Activated CD8-positive, alpha-beta T cell treated with anti-CD3 and anti-CD28 coated beads, Interleukin-2, amount 10 ng/mL, durations not matched to agents 7 days and 5 days (primary cell): ENCODE measurements at places on chromosomes 11 and 22. TPM values are rescaled to one million over a fixed set of nuclear protein-coding genes. Genes with fewer than 3 reads are reported as not detected.
A peak's percentile ranks its signal among the peaks of the same experiment; 100 is the strongest.

DNA sequence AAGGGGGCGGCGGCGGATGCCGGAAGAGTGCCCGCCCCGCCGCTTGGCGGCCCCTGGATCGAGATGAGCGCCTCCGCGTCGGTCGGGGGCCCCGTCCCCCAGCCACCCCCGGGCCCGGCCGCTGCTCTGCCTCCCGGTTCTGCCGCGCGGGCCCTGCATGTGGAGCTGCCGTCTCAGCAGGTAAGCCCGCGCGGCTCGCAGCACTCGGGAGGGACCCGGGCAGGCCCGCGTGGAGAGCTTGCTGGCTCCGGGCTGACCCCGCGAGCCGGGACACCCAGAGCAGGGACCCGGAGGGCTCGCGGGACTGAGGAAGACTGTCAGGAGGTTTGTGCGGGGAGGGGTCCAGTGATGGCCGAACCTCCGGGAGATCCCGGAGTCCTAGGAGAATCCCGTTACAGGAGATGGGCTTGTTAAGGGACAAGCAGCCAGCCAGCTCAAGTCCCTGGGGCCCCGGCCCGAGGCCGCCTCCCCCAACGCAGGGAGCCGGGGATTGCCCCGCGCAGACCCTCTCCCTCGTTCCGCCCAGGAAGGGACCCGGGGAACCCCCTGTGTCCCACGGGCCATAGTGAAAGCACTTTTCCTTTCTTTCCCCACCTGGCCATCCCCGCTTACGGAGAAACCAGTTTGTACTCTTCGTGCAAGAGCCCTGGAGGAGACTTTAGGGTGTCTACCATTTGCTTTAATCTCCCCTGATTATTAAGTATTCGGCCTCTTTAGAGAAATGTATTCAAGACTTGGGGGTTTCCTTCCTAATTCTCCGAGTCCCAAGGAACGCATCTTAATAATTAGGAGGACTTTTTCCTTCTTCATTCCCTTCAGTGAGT lies 547 bp downstream of the UVRAG start:
- H3K4me1 ChIP-seq = peaks cover 11% of the 10 kb centered on the region
- no peaks in the 10 kb centered on the region for H3K36me3 ChIP-seq
- H3K4me3 ChIP-seq = no peak overlapping the region

DNA sequence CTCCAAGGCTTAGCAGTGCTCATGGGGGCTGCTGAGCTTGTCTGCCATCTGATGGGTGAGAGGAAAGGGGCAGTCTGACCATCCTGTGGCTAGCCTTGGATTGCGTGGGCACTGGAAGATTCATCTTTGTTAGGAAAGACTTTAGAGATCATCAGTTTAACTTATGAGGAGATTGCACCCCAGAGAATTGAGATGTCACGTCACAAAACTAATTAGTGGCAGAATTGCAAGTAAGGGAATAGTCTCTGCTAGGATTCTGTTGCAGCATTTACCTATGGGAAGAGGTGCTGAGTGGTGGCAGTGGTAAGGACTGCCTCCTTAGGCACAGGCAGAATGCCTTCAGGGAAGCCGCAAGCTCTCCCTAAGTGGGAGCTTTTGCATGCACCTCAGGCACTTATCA lies 42.8 kb upstream of the HSPA8 start:
- no peak overlapping the region for H3K27ac ChIP-seq
- H3K36me3 ChIP-seq = no peaks in the 10 kb centered on the region
- peaks cover 13% of the 10 kb centered on the region for H3K27me3 ChIP-seq
- no peak for DNase-seq
- H3K4me3 ChIP-seq = no peak overlapping the region

DNA sequence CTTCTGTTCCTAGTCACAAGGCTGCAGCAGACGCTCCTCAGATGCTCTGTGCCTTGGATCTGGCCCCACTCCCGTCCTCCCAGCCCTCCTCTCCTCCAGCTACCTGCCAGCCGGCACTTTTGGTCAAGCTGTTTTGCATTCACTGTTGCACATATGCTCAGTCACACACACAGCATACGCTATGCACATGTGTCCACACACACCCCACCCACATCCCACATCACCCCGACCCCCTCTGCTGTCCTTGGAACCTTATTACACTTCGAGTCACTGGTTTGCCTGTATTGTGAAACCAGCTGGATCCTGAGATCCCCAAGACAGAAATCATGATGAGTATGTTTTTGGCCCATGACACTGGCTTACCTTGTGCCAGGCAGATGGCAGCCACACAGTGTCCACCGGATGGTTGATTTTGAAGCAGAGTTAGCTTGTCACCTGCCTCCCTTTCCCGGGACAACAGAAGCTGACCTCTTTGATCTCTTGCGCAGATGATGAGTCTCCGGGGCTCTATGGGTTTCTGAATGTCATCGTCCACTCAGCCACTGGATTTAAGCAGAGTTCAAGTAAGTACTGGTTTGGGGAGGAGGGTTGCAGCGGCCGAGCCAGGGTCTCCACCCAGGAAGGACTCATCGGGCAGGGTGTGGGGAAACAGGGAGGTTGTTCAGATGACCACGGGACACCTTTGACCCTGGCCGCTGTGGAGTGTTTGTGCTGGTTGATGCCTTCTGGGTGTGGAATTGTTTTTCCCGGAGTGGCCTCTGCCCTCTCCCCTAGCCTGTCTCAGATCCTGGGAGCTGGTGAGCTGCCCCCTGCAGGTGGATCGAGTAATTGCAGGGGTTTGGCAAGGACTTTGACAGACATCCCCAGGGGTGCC lies 109.8 kb downstream of the BCR start:
- H3K27ac ChIP-seq = no peak overlapping the region
- no peaks in the 10 kb centered on the region for H3K4me1 ChIP-seq
- H3K4me3 ChIP-seq = no peak overlapping the region
- H3K27me3 ChIP-seq = no peaks in the 10 kb centered on the region
- DNase-seq = peak; percentile 63
- H3K36me3 ChIP-seq = peaks cover 6% of the 10 kb centered on the region

DNA sequence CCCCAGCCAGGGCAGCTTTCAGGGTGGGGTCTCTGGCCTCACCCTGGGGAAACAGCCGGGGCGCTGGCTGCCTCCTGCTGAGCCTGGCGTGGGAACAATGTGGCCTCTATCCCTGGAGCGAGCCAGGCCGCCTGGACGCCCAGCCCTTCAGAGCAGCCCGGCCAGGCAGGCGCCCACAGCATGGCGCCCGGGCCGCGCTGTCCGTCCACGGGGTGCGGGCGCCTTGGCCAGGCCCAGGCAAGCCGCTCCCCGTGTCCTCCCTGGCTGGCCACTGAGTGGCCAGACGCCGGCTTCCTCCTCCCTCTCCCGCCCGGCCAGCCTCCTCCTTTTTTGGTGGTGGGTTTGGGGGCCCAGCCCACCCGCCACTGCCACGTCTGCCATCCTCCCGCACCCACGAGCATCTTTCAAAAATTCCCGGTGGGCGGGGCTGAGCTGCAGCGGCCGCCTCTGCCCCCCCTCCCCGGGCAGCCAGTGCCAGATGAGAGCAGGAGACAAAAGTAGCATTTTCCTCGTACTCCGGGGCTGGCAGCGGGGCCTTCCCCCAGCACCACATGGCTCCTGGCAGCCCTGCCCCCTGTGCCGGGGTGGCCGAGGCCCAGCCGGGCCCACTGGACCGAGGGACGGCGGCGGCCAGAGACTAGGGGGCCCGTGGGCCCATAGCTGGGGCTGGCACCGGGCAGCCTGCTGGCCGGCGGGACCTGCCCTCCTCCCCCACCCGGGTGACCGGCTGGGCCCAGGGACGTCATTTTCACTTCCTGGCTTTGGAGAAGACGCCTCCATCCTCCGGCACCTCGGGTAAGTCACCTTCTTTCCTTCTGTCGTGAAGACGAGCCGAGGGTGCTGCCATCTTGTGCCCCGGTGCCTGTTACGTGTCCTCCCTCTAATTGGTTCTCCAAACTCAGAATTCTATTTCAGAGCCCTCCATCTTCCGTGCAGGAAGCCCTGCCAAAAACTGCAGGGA lies 70.2 kb upstream of the PPARA start:
- H3K4me3 ChIP-seq = no peak overlapping the region
- H3K27me3 ChIP-seq = no peaks in the 10 kb centered on the region
- H3K4me1 ChIP-seq = peaks cover 6% of the 10 kb centered on the region
- peaks cover 1% of the 10 kb centered on the region for H3K36me3 ChIP-seq
- H3K27ac ChIP-seq = no peak overlapping the region

DNA sequence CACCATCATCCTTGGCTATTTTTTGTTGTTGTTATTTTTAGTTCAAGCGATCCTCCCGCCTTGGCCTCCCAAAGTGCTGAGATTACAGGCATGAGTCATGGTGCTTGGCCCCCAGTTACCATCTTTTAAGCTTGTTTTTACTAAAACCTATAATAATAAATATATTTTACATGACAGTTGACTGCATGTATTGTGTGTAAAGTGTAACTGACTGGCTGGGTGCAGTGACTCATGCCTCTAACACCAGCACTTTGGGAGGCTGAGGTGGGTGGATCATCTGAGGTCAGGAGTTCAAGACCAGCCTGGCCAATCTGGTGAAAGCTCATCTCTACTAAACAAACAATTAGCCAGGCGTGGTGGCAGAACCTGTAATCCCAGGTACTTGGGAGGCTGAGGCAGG lies 386.2 kb downstream of the TENM4 start:
- H3K36me3 ChIP-seq = no peaks in the 10 kb centered on the region
- peaks cover 3% of the 10 kb centered on the region for H3K27me3 ChIP-seq
- no peaks in the 10 kb centered on the region for H3K4me1 ChIP-seq
- no peak for DNase-seq
- H3K27ac ChIP-seq = no peak overlapping the region

GRCh38 chr11:101867951-101868350 lies 46.9 kb upstream of the CEP126 start:
- no peaks in the 10 kb centered on the region for H3K36me3 ChIP-seq
- no peak for DNase-seq
- H3K27me3 ChIP-seq = no peaks in the 10 kb centered on the region
- no peaks in the 10 kb centered on the region for H3K4me1 ChIP-seq
- no peak overlapping the region for H3K4me3 ChIP-seq
- no peak overlapping the region for H3K27ac ChIP-seq

- H3K36me3 ChIP-seq = peaks cover 13% of the 10 kb centered on the region
- DNase-seq = no peak
- no peak overlapping the region for H3K4me3 ChIP-seq
- no peaks in the 10 kb centered on the region for H3K4me1 ChIP-seq
Observed at GRCh38 chr11:44244639-44245310, 65.2 kb downstream of the ALX4 start.

GRCh38 chr11:1783725-1784529 lies 20.2 kb upstream of the CTSD start:
- no peaks in the 10 kb centered on the region for H3K36me3 ChIP-seq
- no peak for DNase-seq
- peaks cover 10% of the 10 kb centered on the region for H3K4me1 ChIP-seq
- H3K27me3 ChIP-seq = peaks cover 4% of the 10 kb centered on the region
- H3K4me3 ChIP-seq = no peak overlapping the region

DNA sequence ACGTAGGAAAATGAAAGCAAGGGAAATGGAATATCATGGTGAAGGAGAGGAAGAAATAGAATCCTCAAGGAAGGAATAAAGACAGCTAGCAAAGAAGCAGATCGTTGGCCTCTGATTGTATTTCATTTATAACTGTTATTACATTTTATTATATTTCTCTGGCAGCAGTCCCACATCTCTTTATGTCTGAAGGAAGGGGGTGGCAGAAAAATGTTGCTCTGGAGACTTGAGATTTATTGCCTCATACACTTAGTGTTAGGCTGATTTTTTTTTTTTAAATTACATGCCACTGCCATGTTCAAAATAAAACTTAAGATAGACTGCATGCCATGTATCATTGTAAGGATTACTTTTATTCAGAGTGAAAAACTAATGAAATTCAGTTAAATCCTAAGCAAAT lies 971.7 kb upstream of the CHORDC1 start:
- no peaks in the 10 kb centered on the region for H3K4me1 ChIP-seq
- no peak for DNase-seq
- H3K4me3 ChIP-seq = no peak overlapping the region

GRCh38 chr11:910044-910588 lies 494 bp downstream of the CHID1 start:
- no peaks in the 10 kb centered on the region for H3K36me3 ChIP-seq
- peaks cover 15% of the 10 kb centered on the region for H3K4me1 ChIP-seq
- peak overlapping the region; percentile 90 for H3K4me3 ChIP-seq
- peak overlapping the region; percentile 85 for H3K27ac ChIP-seq
- no peak for DNase-seq

GRCh38 chr11:120318906-120319305 lies 6.2 kb upstream of the TLCD5 start:
- no peak overlapping the region for H3K4me3 ChIP-seq
- no peaks in the 10 kb centered on the region for H3K4me1 ChIP-seq
- no peak for DNase-seq
- no peak overlapping the region for H3K27ac ChIP-seq
- H3K36me3 ChIP-seq = no peaks in the 10 kb centered on the region
- peaks cover 44% of the 10 kb centered on the region for H3K27me3 ChIP-seq

- no peak for DNase-seq
- H3K36me3 ChIP-seq = peaks cover 10% of the 10 kb centered on the region
- no peaks in the 10 kb centered on the region for H3K27me3 ChIP-seq
- H3K4me3 ChIP-seq = no peak overlapping the region
- peaks cover 31% of the 10 kb centered on the region for H3K4me1 ChIP-seq
Observed at GRCh38 chr22:20839837-20840645, 18.6 kb downstream of the PI4KA start.

DNA sequence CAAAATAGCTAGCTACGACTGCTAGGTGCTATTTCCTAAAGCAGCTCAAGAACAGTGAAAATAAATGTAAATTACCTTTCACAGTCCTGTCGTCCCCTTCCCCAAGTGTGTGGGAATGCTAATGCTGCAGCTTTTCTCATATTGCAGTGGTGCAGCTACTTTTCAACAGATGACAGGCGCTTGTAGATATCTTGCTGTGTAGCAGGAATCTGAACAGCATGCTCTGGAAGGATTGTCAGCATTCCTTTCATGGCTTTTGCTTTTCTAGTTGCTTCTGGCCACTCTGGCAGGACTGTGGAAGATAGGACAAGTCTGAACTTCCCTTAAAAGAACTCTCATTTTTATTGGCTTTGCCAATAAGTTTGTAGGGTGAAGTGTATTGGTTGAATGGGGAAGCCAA lies 18.8 kb downstream of the FAR1 start:
- H3K27me3 ChIP-seq = no peaks in the 10 kb centered on the region
- no peak overlapping the region for H3K4me3 ChIP-seq
- no peak overlapping the region for H3K27ac ChIP-seq
- no peak for DNase-seq

DNA sequence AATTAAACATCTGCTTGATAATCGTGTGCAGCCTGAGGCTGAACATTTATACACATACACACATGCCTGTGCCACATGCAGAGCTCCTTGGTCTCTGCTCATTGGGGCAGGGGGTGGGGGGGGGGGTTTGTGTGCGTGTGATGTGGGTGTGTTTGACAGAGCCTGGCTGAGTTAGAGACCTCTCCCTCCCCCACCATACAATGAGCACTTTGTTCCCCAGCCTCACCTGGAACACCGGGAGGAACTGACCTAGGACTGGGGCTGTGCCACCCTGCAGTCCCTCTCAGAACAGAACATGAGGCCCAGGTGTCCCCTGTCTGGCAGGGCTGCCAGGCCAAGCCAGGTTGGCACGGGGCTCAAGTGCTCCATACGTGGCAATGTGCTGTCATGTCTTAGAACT lies 96.6 kb downstream of the TP53I11 start:
- H3K4me3 ChIP-seq = no peak overlapping the region
- peaks cover 22% of the 10 kb centered on the region for H3K27me3 ChIP-seq
- H3K4me1 ChIP-seq = no peaks in the 10 kb centered on the region
- no peaks in the 10 kb centered on the region for H3K36me3 ChIP-seq

The OR8A1 gene
- total RNA-seq = not detected

The GAL gene
- total RNA-seq = not detected

The CARS1 gene
- total RNA-seq = 81.5 TPM

The CRYBA4 gene
- not detected for total RNA-seq

The ADM2 gene
- total RNA-seq = 4.1 TPM

The P2RY2 gene
- not detected for total RNA-seq

The BCO2 gene
- total RNA-seq = 1.9 TPM
